Thymus (tissue), 14 donors: ENCODE measurements at places on chromosomes 1 and 21. TPM values are rescaled to one million over a fixed set of nuclear protein-coding genes. Genes with fewer than 3 reads are reported as not detected.

DNA sequence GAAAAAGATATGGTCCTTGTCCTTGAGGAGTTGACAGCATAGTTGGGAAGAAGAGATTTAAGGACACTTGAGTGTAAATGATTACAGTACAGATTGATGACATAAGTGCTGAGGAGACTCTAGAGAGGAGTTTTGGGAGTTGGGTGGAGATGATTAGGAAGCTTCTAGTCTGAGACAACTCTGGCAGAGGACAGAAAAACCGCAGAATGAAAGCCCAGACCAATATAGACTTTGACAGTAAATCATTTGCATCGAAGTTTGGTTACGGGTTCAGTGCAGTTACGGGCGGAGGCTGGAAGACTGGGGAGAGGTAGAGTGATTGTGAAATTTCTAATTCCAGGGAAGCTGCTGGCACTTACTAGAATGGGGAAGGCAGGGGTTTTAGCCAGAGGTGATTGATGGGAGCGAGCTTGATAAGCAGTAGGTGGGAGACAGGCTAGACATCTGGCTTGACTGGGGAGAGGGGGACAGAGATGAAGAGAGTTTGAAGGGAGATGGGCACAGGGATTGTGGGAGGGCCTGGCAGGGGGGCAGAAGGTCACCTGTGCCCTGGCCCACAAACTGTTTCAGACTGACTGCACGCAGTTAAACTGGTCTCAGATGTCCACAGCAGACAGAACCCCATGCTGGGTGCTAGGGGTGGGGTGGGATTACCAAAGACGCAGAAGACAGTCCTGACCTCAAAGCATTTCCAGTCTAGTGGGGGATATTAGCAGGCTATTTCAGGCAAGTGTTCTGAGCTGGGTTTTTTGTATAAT lies 20.1 kb downstream of the SH2D2A start:
- no peak for DNase-seq
- H3K36me3 ChIP-seq = peaks cover 64% of the 10 kb centered on the region
- peaks cover 13% of the 10 kb centered on the region for H3K4me1 ChIP-seq
- H3K4me3 ChIP-seq = no peak overlapping the region
- no peaks in the 10 kb centered on the region for H3K27me3 ChIP-seq

KRTAP22-2 gene
- not detected for polyA plus RNA-seq

- no peaks in the 10 kb centered on the region for H3K36me3 ChIP-seq
- H3K27me3 ChIP-seq = no peaks in the 10 kb centered on the region
- H3K4me3 ChIP-seq = no peak overlapping the region
- H3K27ac ChIP-seq = no peak overlapping the region
Observed at GRCh38 chr1:3676581-3677470, 24.5 kb downstream of the TP73 start.

VASH2 gene
- 0.82 TPM for polyA plus RNA-seq

DNA sequence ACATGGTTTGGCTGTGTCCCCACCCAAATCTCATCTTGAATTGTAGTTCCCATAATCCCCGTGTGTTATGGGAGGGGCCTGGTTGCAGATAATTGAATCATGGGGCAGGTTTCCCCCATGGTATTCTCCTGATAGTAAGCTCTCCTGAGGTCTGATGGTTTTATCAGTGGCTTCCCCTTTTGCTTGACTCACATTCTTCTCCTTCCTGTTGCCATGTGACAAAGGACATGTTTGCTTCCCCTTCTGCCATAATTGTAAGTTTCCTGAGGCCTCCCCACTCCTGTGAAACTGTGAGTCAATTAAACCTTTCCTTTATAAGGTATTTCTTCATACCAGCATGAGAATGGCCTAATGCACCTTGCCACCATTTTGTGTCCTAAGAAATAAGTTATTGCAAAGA lies 415.0 kb downstream of the COL11A1 start:
- no peaks in the 10 kb centered on the region for H3K4me1 ChIP-seq
- DNase-seq = no peak
- H3K27me3 ChIP-seq = no peaks in the 10 kb centered on the region
- H3K4me3 ChIP-seq = no peak overlapping the region

GRCh38 chr1:25774921-25775771 lies 24.8 kb upstream of the SELENON start:
- H3K27ac ChIP-seq = peak overlapping the region; percentile 86
- H3K4me3 ChIP-seq = peak overlapping the region; percentile 26
- DNase-seq = peak; percentile 66
- peaks cover 4% of the 10 kb centered on the region for H3K36me3 ChIP-seq
- H3K4me1 ChIP-seq = peaks cover 28% of the 10 kb centered on the region

- no peak overlapping the region for H3K4me3 ChIP-seq
- H3K4me1 ChIP-seq = no peaks in the 10 kb centered on the region
- no peak overlapping the region for H3K27ac ChIP-seq
- no peak for DNase-seq
Observed at GRCh38 chr1:224082146-224082545, 31.8 kb upstream of the FBXO28 start.

- no peak overlapping the region for H3K4me3 ChIP-seq
- no peak for DNase-seq
- H3K4me1 ChIP-seq = no peaks in the 10 kb centered on the region
Observed at GRCh38 chr1:175385316-175385715, 192.7 kb upstream of the KIAA0040 start.

ACKR1 gene
- polyA plus RNA-seq = 44.4 TPM
